SK-N-DZ (cell line): ENCODE measurements at places on chromosomes 11 and 22.

- DNase-seq: peak; percentile 2
Observed at GRCh38 chr11:42179216-42179615, 719.8 kb upstream of the LRRC4C start.

- DNase-seq: peak; percentile 92
Observed at GRCh38 chr22:17121233-17122195, at the start of gene TMEM121B. TSS of gene TMEM121B (minus strand) at chr22:17121360. CDS start at chr22:17121127, 233 bp downstream.

GRCh38 chr11:74153224-74153623 lies 17.6 kb downstream of the C2CD3 start:
- DNase-seq: no peak

- DNase-seq: peak; percentile 54
Observed at GRCh38 chr22:50251477-50252081, 514 bp upstream of the HDAC10 start.
